T-helper 17 cell (primary cell): ENCODE measurements at places on chromosomes 4 and X.

- no peak overlapping the region for H3K4me3 ChIP-seq
- no peaks in the 10 kb centered on the region for H3K4me1 ChIP-seq
- no peaks in the 10 kb centered on the region for H3K27me3 ChIP-seq
- no peaks in the 10 kb centered on the region for H3K36me3 ChIP-seq
- H3K27ac ChIP-seq: no peak overlapping the region
These were observed 265.4 kb upstream of the CXorf51A start for GRCh38 chrX:147079974-147080373.

DNA sequence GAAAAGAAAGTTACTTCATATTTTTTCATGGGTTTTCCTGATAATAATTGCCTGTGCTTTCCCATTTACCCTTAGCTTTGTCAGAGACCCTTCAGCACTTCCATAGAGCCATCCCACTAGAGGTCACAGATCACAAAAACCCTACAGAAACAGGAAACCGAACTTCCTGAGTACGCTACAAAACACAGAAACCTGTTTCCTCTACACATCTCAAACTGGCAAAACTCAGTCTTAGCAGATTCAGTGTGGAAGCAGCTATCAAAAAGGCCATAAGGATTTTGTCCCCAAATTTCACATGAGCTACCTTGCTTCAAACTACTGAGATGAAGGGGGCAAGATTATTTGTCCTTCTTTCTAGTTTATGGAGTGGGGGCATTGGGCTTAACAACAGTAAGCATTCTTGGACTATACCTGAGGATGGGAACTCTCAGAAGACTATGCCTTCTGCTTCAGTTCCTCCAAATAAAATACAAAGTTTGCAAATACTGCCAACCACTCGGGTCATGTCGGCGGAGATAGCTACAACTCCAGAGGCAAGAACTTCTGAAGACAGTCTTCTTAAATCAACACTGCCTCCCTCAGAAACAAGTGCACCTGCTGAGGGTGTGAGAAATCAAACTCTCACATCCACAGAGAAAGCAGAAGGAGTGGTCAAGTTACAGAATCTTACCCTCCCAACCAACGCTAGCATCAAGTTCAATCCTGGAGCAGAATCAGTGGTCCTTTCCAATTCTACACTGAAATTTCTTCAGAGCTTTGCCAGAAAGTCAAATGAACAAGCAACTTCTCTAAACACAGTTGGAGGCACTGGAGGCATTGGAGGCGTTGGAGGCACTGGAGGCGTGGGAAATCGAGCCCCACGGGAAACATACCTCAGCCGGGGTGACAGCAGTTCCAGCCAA is at the start of gene MMRN1:
TSS of gene MMRN1 (plus strand) at position 206 of the 902 bp plus-strand sequence. CDS start at position 324, 118 bp downstream.
- peaks cover 10% of the 10 kb centered on the region for H3K4me1 ChIP-seq
- H3K27ac ChIP-seq: peak within 1 kb of the TSS; percentile 73
- H3K36me3 ChIP-seq: no peaks in the 10 kb centered on the region
- peak within 1 kb of the TSS; percentile 76 for H3K4me3 ChIP-seq
- H3K27me3 ChIP-seq: peaks cover 8% of the 10 kb centered on the region
- no peak for DNase-seq

DNA sequence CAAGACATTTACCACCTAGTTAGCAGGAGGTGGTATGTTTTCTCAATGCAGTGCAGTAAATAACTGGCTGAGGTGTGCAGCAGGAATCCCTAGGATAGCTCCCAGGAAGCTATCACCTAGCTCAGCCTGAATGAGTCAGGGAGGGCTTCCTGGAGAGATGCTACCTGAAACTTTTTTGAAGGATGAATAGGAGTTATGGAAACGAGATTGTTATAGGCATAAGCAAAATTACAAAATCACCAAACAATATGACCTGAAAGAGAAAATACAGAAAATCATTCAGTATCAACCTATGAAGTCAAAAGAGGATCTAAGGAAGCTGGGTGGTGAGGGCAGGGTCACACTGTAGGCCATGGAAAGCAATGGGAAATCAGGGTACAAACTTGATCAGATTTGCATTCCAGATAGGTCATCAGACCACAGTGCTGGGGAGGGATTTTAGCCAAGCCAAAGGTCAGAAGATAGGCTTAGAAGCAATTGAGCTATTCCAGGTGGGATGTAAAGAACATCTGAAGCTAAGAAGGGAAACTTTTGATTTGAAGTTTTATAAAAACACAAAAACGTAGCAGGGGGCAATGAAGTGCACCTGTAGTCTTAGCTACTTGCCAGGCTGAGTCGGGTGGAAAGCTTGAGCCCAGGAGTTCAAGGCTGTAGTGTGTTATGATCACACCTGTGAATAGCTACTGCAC is 11.3 kb downstream of the AREG start:
- H3K4me1 ChIP-seq: no peaks in the 10 kb centered on the region
- no peak overlapping the region for H3K4me3 ChIP-seq

GRCh38 chr4:2636331-2636730 is 99.9 kb downstream of the FAM193A start:
- H3K27me3 ChIP-seq: no peaks in the 10 kb centered on the region
- no peak for DNase-seq
- no peaks in the 10 kb centered on the region for H3K36me3 ChIP-seq
- peaks cover 3% of the 10 kb centered on the region for H3K4me1 ChIP-seq
